ENCODE measurements at places on chromosomes 5 and 9.

DNA sequence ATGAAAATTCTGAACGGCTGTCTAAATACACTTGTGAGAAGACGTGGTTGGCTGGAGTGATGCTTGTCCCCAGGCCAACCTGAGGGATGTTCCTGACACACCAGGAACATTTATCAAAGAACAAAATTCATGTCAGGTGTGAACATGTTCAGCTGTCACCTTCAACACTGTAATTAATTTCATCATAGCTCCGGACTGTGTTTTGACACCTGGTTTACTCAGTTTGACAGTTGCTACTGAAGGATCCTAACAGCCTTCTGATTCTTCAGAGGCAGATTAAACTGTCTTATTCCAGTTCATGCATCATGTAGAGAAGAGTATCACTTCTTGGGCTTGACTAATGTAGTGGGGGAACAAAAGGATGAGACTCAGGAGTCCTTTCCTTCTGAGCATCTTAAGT, 134.1 kb downstream of the NPR3 start:
- no peak for DNase-seq

- DNase-seq = no peak
Measured at GRCh38 chr5:43581398-43581797, 21.6 kb upstream of the NNT start.

GRCh38 chr5:170971-171800, 20.1 kb upstream of the LRRC14B start:
- peak; percentile 63 for DNase-seq

DNA sequence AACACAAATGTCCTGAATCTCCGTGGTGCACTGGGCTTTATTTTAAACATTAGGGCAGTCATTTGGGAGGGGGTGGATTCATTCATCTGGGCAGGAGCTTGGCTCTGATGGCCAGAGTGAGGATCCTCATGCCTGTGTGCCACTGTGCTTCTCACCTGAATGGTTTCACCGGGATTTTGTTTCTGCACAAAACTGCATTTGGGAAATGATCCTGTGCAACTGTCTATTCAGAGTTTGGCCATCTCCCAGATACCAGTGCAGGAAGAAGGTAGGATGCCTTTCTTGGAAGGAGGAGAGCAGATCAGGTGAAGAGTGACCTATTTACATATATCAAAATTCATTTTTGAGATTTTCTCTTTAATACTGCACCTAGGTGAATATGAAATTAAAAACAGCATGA, 514.4 kb upstream of the SEMA6A start:
- no peak for DNase-seq

DNA sequence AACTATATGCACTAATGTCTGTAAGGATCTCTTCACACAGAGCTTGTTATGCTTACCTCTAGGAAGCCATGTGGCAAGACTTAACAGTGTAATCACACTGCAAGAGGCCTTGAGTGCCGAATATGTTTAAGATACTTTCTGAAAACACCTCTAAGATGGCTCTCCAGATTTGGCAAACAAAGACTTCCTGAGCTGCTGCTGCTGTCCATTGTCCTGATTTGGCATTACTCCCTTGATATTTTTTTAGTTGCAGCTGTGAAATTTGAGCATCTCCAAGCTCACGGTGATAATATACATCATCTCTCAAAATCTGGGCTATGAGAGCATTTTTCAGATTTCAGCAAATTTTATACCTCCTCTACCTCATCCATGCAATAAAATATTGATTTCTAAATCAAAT, 384.5 kb upstream of the CDH6 start:
- DNase-seq = no peak

- DNase-seq = no peak
Measured at GRCh38 chr5:180350711-180351465, 2.2 kb downstream of the GFPT2 start.

DNA sequence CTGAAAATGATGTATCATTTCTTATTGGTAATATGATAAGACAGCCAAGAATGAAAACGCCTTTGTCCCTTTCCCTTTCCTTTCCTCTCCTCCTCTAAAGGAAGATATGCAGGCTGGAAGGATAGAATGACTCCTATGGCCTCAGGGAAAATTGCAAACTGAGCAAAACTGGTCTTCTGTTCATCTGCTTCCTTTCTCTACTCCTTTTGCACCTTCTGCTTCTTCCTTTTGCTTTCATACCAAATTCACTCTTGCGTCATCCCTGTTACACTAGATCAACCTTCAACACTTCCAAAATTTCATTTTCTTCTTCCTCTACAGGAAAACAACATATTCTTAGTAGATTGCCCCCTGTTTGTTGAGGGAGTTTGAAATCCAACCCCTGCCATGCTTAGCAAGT, 234.1 kb downstream of the ADAMTS6 start:
- no peak for DNase-seq

DNA sequence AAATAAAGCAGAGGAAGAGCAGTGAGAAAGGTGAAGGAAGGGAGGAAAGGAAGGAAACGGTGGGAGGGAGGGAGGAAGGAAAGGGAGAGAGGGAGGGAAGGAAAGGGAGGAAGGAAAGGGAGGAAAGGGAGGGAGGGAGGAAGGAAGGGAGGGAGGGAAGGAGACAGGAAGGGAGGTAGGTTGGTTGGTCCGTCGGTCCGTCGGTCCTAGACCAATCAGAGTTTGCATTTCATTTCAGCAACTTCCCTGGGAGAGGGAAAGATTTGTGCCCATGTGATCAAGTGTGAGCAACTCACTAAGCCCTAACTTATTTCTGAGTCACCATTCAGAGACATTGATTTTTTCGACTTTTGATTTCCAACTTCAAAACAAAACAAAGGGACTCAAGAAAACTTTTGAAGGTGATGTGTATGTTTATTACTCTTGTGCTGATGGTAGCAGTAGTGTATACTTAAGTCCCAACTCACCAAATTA, 18.8 kb downstream of the NANS start:
- no peak for DNase-seq

DNA sequence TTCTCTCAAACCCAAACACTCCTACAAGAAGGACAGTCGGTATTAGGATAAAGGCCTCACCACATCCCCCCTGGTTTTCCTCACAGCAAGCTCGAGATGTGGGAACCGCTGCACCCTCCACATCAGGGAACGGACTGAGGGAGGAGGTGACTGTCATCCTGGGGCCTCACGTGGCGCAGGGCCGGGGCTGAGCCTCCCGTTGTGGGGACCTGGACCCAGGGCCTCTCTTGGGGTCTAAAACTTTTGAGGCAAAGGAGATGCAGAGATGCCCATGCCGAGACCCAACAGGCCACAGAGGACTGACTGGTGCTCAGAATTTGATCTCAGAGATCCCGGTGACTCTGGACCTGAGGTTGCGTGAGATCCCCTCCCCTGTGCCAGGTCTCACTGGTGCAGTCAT, 72.7 kb downstream of the MRPL36 start:
- peak; percentile 65 for DNase-seq

DNA sequence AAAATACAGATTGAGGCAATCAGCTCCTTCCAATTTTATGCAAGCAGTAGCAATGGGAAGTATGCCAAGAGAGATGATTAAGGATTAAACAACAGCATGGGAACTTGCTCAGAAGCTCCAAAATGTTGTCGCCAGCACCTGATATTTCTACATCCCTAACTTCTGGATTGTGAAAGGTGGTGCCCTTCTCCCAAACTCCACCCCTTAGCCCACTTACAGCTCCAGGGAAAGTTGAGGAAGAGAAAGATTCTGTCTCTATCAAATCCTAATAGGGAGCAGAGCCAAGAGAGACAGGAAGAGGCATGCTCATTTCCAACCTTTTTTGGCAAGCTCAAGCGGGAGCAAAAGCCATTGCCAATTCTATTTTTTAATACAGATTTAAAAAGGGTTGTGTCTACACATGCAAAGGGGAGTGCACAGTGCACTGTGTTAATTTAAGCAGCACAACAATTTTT, 92.4 kb upstream of the NR3C1 start:
- no peak for DNase-seq

DNA sequence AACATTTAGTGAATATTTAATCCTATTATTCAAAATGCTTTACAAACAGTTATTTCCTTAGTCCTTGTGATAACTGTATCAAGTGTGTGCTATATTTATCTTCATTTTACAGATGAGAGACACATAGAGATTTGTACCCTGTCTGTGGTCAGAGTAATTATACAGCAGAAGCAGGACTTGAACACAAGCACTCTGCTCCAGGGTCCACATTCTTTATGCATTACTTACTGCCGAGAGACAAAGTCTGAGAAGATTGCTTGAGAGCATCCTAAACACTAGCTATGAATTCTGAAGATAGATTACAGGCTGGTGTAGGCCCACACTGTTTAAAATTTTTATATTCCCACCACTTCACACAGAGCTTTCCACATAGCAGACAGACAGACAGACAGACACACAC, 926.1 kb upstream of the DMAC1 start:
- no peak for DNase-seq

- DNase-seq = no peak
Measured at GRCh38 chr5:96297867-96298266, 135.2 kb downstream of the PCSK1 start.

DNA sequence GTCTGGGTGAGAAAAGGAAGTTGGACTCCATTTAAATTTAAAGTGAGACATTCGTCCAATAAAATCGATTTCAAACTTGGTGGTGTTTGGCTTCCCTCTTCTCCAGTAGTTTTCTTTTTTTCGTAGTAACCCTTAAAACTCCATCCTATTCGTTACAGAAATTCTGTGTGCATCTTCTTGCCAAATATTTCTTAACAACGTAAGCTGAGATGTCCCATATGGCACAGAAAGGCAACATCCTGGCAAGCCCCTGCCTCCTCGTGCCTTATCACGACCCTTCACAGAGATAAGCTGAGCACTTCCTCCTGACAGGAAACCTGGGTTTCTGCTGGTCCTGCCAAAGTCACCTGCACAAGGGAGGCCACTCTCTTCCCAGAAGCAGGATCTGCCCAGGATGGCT, 11.8 kb upstream of the ADAMTS2 start:
- DNase-seq = no peak

DNA sequence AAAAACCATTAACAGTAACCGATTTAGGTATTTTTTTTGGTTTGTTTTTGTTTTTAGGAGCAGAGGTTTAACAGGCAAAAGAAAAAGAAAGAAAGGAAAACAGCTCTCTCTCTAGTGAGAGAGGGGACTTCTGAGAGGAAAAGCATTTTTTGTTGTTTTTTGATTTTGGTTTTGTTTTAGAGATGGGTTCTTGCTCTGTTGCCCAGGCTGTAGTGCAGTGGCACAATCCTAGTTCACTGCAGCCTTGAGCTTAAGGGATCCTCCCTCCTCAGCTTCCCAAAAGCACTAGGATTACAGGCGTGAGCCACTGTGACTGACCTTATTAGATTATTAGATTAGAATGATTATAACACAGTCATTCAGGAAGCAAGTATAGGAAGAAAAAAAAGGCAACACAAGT, 10.1 kb downstream of the USP20 start:
- DNase-seq = no peak

GRCh38 chr9:131739959-131740648, at the start of gene RAPGEF1:
RAPGEF1 (minus strand) TSS chr9:131740076; CDS start chr9:131739830, 246 bp downstream.
- no peak for DNase-seq

DNA sequence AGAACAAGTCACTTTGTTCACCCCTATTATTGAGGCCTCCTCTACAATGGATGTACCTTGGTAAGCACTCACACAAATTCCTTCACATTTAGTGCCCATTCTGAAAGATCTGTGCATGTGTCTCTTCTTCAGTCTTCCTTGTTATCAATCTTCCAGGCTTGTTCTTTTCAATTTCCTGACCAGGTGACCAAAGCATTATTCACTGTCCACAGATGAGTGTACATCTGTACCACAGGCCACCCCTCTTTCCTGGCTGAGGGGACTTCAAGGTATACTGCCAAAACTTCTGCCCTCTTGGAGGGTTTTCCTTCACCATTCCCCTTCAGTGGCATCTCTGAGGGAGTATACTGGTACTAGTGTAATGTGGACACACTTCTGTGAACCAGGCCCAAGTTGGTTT, 25.5 kb upstream of the STOM start:
- DNase-seq = no peak

GRCh38 chr9:79300068-79300467, 271.7 kb upstream of the TLE4 start:
- no peak for DNase-seq

DNA sequence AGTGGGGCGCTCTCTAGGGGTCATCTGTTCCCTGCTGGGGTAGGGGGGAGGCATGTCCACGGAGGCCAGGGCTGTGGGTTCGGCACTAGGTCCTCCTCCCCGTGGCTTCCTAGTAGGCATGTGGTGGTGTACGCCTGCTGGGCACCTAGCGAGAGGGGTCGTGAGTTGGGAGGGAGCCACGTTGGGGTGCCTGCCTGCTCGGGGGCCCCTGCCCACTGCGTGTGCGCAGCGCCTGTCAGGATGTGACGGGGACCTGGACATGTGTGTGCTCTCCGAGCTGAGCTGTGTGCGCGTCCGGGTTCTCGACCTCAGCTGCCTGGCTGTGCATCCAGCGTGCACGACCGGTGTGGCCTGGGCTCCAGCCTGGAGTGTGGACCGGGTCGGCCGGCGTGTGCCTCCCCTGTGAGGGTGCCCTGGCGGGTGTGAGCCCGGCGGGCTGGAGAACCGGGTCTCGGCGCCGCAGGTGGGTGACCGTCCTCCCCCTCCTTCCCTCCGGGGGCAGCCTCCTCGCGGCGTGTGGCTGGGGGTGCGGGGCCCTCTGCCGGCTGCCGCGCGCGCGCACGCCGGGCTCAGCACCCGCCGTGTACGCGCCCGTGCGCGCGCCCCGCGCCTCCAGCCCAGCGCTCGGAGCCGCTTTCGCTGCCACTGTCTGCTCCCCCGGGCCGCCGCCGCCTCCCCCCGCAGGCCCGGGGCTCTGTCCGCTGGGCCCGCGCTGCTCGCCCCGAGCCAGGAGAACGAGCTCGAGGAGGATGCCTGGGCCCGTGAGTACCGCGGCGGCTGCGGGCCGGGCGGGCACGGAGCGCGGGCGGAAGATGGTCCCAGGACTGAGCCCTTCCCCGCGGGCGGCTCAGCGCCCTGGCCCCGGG, at the start of gene PRR7:
PRR7 (plus strand) TSS at position 615 of the 866 bp plus-strand sequence. CDS start 8,254 bp downstream, outside the sequence.
- no peak for DNase-seq

- DNase-seq = peak; percentile 72
Measured at GRCh38 chr9:89361816-89362646, 43.7 kb downstream of the SECISBP2 start.

- no peak for DNase-seq
Measured at GRCh38 chr9:125496313-125496834, 210.6 kb downstream of the MAPKAP1 start.

- no peak for DNase-seq
Measured at GRCh38 chr5:111961862-111962261, 204.9 kb upstream of the NREP start.

DNA sequence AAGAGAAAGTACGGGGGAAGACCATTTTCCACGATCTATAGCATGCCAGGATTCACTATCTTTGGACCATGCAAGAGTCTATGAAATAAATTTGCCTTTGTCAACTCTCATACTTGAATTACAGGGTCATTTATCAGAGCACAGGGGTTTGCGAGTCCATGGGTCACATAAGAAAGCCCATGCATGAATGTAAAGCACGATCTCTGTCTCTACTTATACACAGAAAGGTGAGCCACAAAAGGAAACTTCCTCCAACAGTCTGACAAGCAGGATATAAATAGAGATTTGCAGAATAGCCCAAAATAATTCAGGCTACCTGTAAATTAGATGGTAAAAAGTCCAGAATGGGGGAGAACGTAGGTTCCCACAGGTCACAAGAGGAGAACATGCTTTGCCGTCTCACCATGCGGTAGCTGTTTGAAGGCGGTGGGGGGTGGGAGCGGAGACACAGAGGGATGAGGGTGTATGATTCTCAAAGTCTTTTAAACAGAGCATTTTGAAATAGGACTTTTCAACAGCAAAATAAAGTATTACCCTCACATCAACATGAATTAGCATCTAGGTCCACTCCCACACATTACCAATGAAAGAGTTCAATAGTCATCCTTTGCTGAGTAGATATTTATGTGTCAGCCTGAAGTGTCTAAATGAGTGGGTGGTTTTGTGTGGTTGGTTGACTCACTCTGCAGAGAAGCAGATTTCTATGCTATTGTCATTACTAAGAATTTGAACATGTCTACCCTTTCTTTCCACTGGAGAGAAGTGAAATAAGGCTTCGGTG, 279.7 kb downstream of the EBF1 start:
- DNase-seq = no peak

Measured in coronary artery (tissue), 2 donors.